ENCODE measurements at places on chromosomes 3 and 15. TPM values are rescaled to one million over a fixed set of nuclear protein-coding genes. Genes with fewer than 3 reads are reported as not detected.

- no peak for DNase-seq
Observed at GRCh38 chr3:77536038-77536775, 496.3 kb downstream of the ROBO2 start.

DNA sequence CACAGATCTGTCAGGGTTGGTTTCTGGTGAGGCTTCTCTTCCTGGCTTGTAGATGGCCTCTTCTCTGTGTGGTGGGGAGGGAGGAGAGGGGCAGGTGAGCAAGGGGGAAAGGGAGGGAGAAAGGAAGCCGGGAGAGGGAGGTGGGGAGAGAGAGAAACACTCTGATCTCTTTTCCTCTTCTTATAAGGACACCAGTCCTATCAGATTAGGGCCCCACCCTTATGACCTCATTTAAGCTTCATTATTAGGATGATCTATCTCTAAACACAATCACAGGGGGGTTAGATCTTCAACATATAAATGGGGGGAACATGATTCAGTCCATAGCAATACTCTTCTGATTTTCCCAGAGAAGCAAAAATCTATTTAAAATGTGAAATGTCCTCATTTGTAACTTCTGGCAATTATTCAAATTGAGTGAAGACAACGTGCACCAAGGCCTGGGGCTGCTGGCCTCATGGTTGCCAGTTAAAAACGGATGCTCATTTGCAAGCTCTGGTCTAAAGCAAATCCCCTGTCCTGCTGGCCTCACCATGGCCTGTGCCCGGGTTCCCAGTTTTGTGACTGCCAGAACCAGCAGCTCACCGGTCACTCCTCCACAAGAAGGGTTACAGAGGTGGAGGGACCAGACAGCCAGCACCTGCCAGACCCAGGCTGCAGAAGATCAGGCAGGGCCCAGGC, 8.3 kb downstream of the POMGNT2 start:
- no peak for DNase-seq

- DNase-seq = no peak
Observed at GRCh38 chr3:180881065-180881801, 31.2 kb upstream of the FXR1 start.

GRCh38 chr15:85097725-85098124, 116.1 kb downstream of the PDE8A start:
- DNase-seq = no peak

- no peak for DNase-seq
Observed at GRCh38 chr3:31253782-31254181, 278.9 kb upstream of the STT3B start.

DNA sequence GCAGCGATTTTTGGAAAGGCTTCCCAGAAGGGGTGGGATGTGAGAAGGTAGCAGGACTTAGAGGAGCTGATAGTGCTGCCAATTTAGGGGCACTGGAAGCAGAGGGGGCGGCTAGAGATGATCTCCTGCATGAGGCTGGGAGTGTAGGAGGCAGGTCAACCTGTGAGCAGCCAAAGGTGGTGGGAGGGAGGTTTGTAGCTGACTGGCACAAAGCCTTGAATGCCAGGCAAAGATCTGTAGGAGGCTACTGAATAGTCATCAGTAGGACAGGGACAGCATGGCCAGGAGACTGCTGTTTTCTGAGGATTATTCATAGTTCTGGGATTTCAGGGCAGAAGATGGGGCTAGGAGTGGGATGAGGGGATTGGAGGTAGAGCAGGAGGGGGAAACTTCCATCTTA, 2.2 kb downstream of the SCAMP5 start:
- no peak for DNase-seq

DNA sequence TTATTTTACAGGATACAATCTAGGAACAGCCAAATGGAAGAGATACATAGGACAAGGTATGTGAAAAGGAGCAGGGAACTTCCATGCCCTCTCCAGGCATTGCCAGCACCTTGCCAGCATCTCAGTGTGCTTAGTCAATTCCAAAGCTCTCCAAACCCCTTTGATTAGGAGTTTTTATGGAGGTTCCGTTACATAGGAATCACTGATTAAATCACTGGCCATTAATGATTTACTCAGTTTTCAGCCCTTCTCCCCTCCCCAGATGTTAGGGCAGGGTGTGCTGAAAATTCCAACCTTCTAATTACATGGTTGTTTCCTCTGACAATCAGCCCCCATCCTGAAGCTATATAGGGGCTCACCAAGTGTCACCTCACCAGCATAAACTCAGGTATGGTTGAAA, 11.5 kb downstream of the MYLK start:
- DNase-seq = no peak

- DNase-seq = no peak
Observed at GRCh38 chr3:66344391-66344811, 123.6 kb downstream of the SLC25A26 start.

- no peak for DNase-seq
Observed at GRCh38 chr3:52834871-52835501, at the start of gene MUSTN1. Gene MUSTN1, minus strand, starts transcription at chr3:52835019. Its CDS starts 71 bp downstream, at chr3:52834948.

DNA sequence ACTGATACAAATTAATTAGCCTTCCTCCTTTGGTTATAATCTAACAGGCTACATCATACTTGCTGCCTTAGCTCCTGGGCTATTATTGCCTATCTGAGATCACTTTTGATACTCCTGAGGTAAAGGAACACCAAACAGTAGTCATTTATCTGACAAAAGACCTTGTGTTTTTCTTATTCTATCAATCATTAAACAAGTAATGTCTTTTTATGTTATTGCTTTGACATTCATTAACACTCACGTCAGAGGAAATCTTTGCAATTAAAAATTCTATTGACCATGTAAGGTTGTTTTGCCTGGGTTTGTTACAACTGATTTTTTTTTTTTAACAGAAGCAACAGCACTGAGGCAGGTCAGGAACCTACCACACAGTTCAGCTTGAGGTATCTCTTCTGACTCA, 366.3 kb downstream of the MECOM start:
- no peak for DNase-seq

- DNase-seq = no peak
Observed at GRCh38 chr3:177746337-177746933, 549.2 kb upstream of the TBL1XR1 start.

DNA sequence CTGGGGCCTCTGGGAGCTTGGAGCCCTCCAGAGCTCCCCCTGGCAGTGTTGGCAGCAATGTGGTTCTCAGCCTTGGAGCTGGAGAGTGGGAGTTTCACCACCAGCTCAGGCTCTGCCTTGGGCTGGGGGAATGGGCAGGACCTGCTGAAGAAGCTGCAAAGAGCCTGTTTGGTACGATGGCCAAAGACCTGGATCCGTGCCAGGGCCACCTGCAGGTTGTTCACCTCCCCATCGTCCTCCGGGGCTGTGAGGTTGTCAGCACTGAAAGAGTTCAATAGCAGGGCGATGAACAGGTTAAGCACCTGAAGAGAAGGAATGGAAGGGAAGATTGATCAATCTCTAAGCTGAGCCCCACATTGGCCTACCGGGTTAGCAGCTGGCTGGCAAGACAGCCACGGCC, 77.3 kb upstream of the SCN5A start:
- DNase-seq = no peak

GRCh38 chr3:14265246-14265962, 86.8 kb downstream of the LSM3 start:
- DNase-seq = peak; percentile 94

DNA sequence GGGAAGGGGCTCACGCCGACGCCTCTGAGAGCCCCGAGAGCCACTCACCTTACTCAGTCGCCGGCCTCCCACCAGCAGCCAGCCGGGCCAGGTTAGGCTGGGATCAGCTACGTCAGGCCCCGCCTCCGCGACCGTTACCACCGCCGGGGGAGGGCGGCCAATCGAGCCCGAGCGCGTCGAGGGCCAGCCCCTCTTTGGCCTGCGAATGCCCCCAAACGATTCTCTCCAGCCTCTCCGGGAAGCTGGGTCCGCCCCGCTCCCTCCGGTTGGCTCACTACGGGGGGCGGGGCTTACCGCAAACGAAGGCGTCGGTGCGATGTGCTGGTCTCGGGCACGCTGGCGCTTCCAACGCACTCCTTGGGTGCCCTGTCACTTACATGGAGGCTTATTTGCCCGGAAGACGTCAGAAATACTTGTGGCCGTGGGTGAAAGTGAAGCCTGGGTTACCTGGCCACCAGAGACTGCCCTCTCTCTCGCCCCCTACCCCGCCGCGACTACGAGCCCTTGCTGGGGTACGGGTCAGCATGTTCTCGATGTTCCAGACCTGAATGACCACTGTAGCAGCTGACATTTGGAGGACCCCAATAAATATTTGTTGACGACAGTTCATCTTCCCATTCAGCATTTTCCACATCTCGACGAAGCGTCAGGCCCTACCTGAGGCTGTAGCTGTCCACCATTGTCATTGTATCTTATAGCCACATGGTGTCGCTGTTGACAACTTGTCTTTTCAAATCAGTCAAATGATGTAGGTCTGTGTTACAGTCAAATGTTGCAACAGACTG, at the start of gene CEP70:
CEP70 (minus strand) TSS at position 111 of the 785 bp plus-strand sequence. CDS start 21,333 bp downstream, outside the sequence.
- DNase-seq = peak; percentile 89

GRCh38 chr3:13025090-13025489, 48.1 kb downstream of the IQSEC1 start:
- DNase-seq = peak; percentile 74

The TOPBP1 gene
- total RNA-seq = 52.2 TPM

The ERICH6 gene
- total RNA-seq = not detected

The AADAC gene
- 2.8 TPM for total RNA-seq

The ENTPD3 gene
- not detected for total RNA-seq

All from PC-9 (cell line).